ENCODE measurements at places on chromosomes 7 and 10. TPM values are rescaled to one million over a fixed set of nuclear protein-coding genes. Genes with fewer than 3 reads are reported as not detected.

DNA sequence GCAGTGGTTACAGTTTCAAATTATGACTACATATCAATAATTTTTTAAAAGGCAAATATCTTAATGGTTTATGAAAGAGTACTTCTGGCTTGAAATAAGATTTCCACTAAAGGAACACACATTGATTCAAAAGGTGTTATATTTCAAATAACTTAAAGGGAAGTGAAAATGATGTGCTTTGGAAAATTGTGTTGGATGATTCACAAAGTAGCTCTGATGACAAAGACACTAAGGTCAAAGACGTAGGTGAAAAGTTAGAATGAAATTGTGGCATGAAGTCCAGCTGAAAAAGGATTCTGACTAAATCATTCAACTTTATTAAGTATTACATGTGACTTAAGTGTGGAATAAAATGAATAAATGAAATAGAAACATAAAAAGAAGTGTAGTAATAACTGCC lies 20.8 kb upstream of the OR2A5 start:
- no peak overlapping the region for H3K27ac ChIP-seq
- H3K4me1 ChIP-seq, result no peaks in the 10 kb centered on the region
- H3K36me3 ChIP-seq, result no peaks in the 10 kb centered on the region
- no peak overlapping the region for H3K4me3 ChIP-seq

- H3K36me3 ChIP-seq, result no peaks in the 10 kb centered on the region
- no peak for DNase-seq
- no peaks in the 10 kb centered on the region for H3K4me1 ChIP-seq
- no peaks in the 10 kb centered on the region for H3K27me3 ChIP-seq
- no peak overlapping the region for H3K4me3 ChIP-seq
- no peak overlapping the region for H3K27ac ChIP-seq
Measured at GRCh38 chr10:128781637-128782036, 655.4 kb upstream of the MKI67 start.

GRCh38 chr10:73853196-73853595 lies 21.2 kb downstream of the CAMK2G start:
- H3K36me3 ChIP-seq, result no peaks in the 10 kb centered on the region
- H3K4me3 ChIP-seq, result no peak overlapping the region
- no peak for DNase-seq
- H3K27me3 ChIP-seq, result no peaks in the 10 kb centered on the region
- no peak overlapping the region for H3K27ac ChIP-seq

MACC1 gene
- 19.3 TPM for total RNA-seq

DNA sequence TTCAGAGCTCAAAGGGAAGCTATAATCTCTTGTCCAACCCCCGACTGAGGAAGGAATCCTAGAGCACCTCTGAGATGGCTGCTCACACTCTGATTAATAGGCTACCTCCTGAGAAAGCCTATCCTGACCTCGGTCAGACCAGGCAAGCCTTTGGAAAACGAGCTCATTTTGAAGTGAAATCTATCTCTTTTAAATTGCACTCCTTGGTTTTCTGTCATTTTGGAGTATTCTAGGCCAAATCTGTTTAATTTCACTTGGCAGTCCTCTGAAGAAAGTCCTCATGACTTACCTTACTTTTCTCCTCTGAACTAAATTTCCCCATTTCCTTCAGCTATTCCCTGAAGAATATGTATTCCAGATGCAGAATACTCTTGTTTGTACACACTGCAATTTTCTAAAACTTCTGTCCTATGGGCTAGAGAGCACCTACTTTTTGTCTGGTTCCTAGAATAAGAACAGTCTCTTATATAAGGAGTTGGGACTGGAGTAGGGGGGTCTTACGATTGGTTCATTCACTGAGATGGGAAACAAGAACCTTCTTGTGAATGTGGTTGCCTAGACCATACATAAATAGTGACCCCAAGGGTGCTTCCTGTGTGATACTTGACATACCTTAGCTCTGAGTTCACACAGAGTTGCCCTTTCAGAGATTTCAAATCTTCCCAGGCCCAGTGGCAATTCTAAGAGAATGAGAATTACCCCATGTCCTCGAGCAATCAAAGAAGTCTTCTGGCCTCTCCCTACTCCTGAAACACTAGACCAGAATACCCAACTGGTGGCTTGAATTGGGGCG lies 31.9 kb upstream of the HPS1 start:
- no peak for DNase-seq
- no peaks in the 10 kb centered on the region for H3K4me1 ChIP-seq
- H3K36me3 ChIP-seq, result no peaks in the 10 kb centered on the region
- no peak overlapping the region for H3K4me3 ChIP-seq
- no peaks in the 10 kb centered on the region for H3K27me3 ChIP-seq

DNA sequence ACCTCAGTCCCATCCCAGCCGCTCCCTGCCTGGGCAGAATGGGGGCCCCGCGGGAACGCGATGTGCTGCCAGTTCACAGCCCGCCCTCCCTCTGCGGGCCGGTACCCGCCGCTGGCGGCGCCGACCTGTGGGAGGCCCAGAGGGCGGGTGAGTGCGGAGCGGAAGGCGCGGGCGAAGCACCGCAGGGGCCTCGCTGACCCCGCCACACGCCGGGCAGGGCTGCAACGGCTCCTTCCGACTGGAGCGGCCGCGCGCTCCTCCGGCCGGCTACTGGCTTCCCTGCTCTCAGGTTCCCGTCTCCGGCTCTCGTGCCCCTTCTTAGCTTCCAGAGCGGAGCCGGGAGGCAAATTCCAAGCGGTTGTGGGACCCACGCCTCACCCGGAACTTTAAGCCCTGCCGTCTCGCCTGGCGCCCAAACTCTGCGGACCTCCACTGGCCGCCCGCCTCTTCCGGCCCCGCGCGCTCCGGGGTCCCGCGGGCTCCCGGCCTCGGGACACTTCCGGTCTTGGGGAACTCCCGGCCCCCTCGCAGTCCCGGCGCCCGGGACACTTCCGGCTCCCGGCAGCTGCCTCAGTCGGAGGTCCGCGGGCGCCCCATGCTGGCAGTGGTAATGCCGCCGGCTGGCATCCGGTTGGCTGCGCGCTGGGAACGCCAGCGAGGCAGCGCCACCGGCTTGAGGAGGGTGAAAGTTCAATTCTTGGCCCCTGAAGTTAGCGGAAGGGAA lies at the start of gene CYREN:
Gene CYREN (minus strand): TSS at position 434 of the 724 bp plus-strand sequence. CDS start 1,785 bp downstream, outside the sequence.
- peak within 1 kb of the TSS; percentile 98 for H3K27ac ChIP-seq
- peaks cover 4% of the 10 kb centered on the region for H3K36me3 ChIP-seq
- no peaks in the 10 kb centered on the region for H3K4me1 ChIP-seq
- peak within 1 kb of the TSS; percentile 70 for H3K4me3 ChIP-seq
- peak; percentile 89 for DNase-seq

GRCh38 chr10:116138897-116139296 lies 134.1 kb downstream of the GFRA1 start:
- H3K27me3 ChIP-seq, result no peaks in the 10 kb centered on the region
- H3K27ac ChIP-seq, result no peak overlapping the region
- H3K36me3 ChIP-seq, result no peaks in the 10 kb centered on the region
- H3K4me1 ChIP-seq, result no peaks in the 10 kb centered on the region
- peak; percentile 64 for DNase-seq
- H3K4me3 ChIP-seq, result no peak overlapping the region

- H3K36me3 ChIP-seq, result no peaks in the 10 kb centered on the region
- no peak overlapping the region for H3K4me3 ChIP-seq
- peak overlapping the region; percentile 54 for H3K27ac ChIP-seq
- DNase-seq, result no peak
- H3K4me1 ChIP-seq, result no peaks in the 10 kb centered on the region
Measured at GRCh38 chr10:29804025-29804852, 169.5 kb upstream of the SVIL start.

DNA sequence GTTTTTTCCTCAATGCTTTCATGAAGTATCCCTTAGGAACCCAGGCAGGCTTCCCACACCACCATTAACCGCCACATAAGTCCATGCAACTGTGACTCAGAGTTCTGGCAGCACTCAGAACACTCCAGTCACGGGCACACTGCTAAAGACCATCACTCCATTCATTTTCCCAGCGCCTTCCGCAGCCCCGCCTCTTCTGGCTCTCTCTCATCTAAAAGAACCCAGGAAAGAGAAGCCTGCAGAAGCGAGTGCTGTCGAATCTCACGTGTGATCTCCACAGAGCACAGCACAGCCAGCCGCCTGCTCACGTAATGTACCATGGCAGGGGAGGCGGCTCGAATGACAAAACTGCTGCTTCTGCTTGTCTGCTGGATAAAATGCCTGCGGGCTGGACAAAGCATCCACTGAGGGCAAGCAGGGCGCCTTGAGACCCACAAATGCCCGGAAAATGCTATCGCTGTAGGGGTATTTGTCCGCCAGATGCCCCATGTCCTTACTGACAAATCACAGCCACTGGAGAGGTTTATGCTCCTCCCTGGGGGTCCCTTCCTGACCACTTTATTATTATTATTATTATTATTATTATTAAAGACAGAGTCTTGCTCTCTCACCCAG lies 1.8 kb downstream of the PSMG3 start:
- no peak overlapping the region for H3K4me3 ChIP-seq
- DNase-seq, result no peak
- H3K27ac ChIP-seq, result peak overlapping the region; percentile 92
- H3K36me3 ChIP-seq, result no peaks in the 10 kb centered on the region

CADPS2 gene
- total RNA-seq, result 12.3 TPM

RADIL gene
- 5.9 TPM for total RNA-seq
